ENCODE measurements at places on chromosomes 6 and 20. TPM values are rescaled to one million over a fixed set of nuclear protein-coding genes. Genes with fewer than 3 reads are reported as not detected.

The GABBR1 gene
- 8.2 TPM for total RNA-seq

The PGK2 gene
- not detected for total RNA-seq

The TNFRSF6B gene
- 6.2 TPM for total RNA-seq

The NOP56 gene
- 204 TPM for total RNA-seq
